RWPE2 (cell line): ENCODE measurements at places on chromosomes 3 and 15.

GRCh38 chr15:99978426-99978825 is 245.2 kb upstream of the LYSMD4 start:
- DNase-seq, result no peak
- no peaks in the 10 kb centered on the region for H3K36me3 ChIP-seq
- H3K27me3 ChIP-seq, result no peaks in the 10 kb centered on the region
- H3K4me3 ChIP-seq, result no peak overlapping the region
- no peak overlapping the region for H3K27ac ChIP-seq
- peaks cover 17% of the 10 kb centered on the region for H3K4me1 ChIP-seq

- H3K27ac ChIP-seq, result no peak overlapping the region
- H3K36me3 ChIP-seq, result no peaks in the 10 kb centered on the region
- DNase-seq, result no peak
- H3K4me3 ChIP-seq, result no peak overlapping the region
- no peaks in the 10 kb centered on the region for H3K4me1 ChIP-seq
Observed at GRCh38 chr3:116425126-116425525, 20.2 kb downstream of the LSAMP start.

- no peak overlapping the region for H3K4me3 ChIP-seq
- H3K27me3 ChIP-seq, result no peaks in the 10 kb centered on the region
- no peak overlapping the region for H3K27ac ChIP-seq
- DNase-seq, result no peak
- H3K36me3 ChIP-seq, result no peaks in the 10 kb centered on the region
Observed at GRCh38 chr15:33735637-33736247, 232.6 kb upstream of the CHRM5 start.

- no peak overlapping the region for H3K27ac ChIP-seq
- no peak for DNase-seq
- no peaks in the 10 kb centered on the region for H3K36me3 ChIP-seq
- no peaks in the 10 kb centered on the region for H3K4me1 ChIP-seq
- H3K27me3 ChIP-seq, result no peaks in the 10 kb centered on the region
Observed at GRCh38 chr3:114827495-114827894, 319.6 kb downstream of the ZBTB20 start.

DNA sequence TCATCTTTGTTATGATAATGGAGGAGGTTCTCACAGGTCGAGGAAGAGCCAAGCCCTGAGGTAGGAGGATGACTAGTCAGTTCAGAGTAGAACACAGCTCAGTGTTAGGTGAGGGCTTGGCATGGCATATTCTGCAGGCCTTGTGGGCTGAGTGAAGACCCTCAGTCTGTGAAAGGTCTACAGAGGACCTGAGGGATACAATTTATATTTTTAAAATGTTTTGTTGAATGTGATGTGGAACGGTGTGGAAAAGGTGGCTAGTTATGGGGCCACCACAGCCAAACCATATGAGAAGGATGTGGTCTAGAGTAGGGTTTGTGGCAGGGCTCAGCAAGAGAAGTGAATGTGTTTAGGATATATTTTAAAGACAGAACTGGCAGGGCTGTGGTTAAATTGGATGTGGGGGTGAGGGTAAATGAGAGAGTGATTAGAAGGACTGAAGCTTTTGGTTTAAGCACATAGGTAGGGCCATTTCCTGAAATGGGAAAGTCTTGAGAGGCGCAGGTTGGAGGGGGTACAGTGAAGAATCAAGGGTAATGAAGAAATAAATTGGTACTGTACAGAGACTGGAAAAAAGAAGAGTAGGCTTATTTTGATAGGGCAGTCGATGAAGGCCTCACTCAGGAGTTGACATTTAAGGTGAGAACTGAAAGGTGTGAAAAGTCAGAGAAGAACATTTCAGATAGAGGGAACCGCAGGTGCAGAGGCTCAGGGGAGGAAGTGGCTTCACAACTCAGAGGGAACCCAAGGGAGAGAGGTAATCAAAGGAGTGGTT is 60.5 kb downstream of the SPTSSB start:
- H3K4me3 ChIP-seq, result no peak overlapping the region
- H3K36me3 ChIP-seq, result no peaks in the 10 kb centered on the region
- no peak overlapping the region for H3K27ac ChIP-seq
- no peaks in the 10 kb centered on the region for H3K27me3 ChIP-seq
- peaks cover 2% of the 10 kb centered on the region for H3K4me1 ChIP-seq
- DNase-seq, result no peak

DNA sequence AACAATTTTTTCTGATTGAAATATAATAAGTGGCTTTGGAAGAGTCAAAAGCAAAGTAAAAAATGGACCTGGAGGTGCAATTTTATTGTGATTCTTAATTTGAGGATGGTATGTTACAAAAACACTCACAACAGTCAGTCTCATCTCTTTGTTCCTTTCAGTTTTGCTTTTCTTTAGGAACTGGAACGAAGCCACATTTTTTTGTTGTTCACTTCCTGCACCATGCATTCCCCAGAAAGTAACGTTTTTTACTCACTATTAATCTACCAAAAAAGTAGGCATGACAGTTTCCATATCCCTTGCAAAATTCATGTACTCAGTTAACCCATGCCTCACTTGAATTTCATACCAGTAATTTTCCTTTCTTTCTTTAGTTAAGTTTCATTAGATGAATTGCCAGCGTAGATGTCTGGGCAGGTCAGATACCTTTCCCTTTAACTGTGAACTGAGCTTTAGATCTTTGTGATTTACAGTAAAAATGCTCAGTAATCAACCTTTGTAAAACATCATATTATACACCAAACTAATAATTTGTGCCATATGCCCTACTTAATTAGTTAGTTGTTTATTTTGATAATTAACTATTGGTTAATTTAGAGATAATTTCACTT is 384.3 kb downstream of the ROBO1 start:
- no peak overlapping the region for H3K27ac ChIP-seq
- no peaks in the 10 kb centered on the region for H3K36me3 ChIP-seq
- DNase-seq, result no peak
- H3K4me3 ChIP-seq, result no peak overlapping the region
- no peaks in the 10 kb centered on the region for H3K27me3 ChIP-seq

DNA sequence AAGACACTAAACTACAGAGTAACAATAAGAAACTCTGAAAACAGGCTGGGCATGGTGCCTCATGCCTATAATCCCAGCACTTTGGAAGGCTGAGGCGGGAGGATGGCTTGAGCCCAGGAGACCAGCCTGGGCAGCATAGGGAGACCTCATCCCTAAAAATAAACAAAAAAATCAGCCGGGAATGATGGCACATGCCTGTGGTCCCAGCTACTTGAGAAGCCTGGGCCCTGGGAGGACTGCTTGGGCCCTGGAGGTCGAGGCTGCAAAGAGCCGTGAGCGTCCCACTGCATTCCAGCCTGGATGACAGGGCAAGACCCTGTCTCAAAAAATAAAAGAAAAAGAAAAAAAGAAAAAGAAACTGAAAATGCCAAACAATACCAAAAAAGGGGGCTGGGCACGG is 55.4 kb downstream of the TMCC1 start:
- no peak overlapping the region for H3K4me3 ChIP-seq
- no peak for DNase-seq
- no peaks in the 10 kb centered on the region for H3K27me3 ChIP-seq
- H3K4me1 ChIP-seq, result peaks cover under 1% of the 10 kb centered on the region

- H3K27ac ChIP-seq, result no peak overlapping the region
- no peak overlapping the region for H3K4me3 ChIP-seq
- no peaks in the 10 kb centered on the region for H3K36me3 ChIP-seq
- no peak for DNase-seq
- no peaks in the 10 kb centered on the region for H3K27me3 ChIP-seq
Observed at GRCh38 chr3:140351466-140351865, 326.4 kb upstream of the TRIM42 start.

DNA sequence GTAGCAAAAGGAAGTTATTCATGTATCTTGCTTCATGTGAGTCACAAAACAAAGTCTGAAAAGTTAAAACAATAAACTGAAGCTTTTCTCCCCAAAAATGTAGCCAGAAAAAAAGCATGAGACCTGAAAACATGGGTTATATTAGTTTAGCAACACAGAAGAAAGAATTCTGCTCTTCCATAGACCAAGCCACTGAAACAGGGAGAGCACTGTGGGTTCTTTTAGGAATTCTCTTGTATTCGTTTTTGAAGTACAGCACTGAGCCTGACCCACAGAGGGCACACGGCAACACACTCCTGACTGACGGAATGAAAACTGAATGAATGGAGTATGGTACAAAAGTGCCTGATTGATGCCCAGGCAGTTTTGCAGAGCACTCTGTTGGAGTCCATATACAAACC is 66.6 kb downstream of the TM4SF4 start:
- H3K4me1 ChIP-seq, result peaks cover 8% of the 10 kb centered on the region
- no peaks in the 10 kb centered on the region for H3K27me3 ChIP-seq
- no peak for DNase-seq
- H3K27ac ChIP-seq, result peak overlapping the region; percentile 21
- H3K4me3 ChIP-seq, result no peak overlapping the region

DNA sequence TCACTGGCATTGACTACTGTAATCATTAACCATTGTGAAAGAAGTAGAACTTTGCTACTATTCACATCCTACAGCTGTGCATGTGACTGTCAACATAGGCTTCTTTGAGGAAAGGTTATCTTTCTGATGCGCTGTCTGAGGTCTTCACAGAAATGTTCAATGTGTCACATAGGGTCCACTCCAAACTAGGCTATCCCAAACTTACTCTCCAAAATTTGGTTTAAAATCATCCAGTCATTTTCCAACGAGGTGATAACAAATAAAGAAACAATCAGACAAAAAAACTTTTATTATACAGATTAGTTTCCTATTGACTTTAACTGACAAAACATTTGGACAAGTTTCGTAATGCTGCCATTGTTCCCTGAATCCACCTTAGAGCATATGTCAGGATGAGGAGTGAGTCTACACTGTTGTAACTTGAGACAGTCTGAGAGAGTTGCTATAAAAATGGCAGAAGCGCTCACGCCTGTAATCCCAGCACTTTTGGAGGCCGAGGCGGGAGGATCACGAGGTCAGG is 511.6 kb downstream of the PLOD2 start:
- DNase-seq, result no peak
- H3K4me3 ChIP-seq, result no peak overlapping the region
- no peak overlapping the region for H3K27ac ChIP-seq
- no peaks in the 10 kb centered on the region for H3K4me1 ChIP-seq
- no peaks in the 10 kb centered on the region for H3K36me3 ChIP-seq

- no peak overlapping the region for H3K27ac ChIP-seq
- peaks cover 34% of the 10 kb centered on the region for H3K36me3 ChIP-seq
- no peaks in the 10 kb centered on the region for H3K27me3 ChIP-seq
- H3K4me1 ChIP-seq, result peaks cover 7% of the 10 kb centered on the region
- H3K4me3 ChIP-seq, result peak overlapping the region; percentile 60
Observed at GRCh38 chr15:65028338-65028737, 1.1 kb downstream of the MTFMT start.

- H3K4me1 ChIP-seq, result peaks cover 75% of the 10 kb centered on the region
- DNase-seq, result no peak
- H3K27me3 ChIP-seq, result no peaks in the 10 kb centered on the region
- H3K27ac ChIP-seq, result peak overlapping the region; percentile 95
Observed at GRCh38 chr3:150447631-150448465, 39.8 kb downstream of the TSC22D2 start.

GRCh38 chr15:93612953-93613352 is 523.9 kb upstream of the RGMA start:
- H3K36me3 ChIP-seq, result no peaks in the 10 kb centered on the region
- H3K27me3 ChIP-seq, result no peaks in the 10 kb centered on the region
- no peaks in the 10 kb centered on the region for H3K4me1 ChIP-seq
- no peak for DNase-seq
- no peak overlapping the region for H3K27ac ChIP-seq

GRCh38 chr15:55681631-55682030 is 61.3 kb downstream of the PRTG start:
- no peak for DNase-seq
- no peaks in the 10 kb centered on the region for H3K4me1 ChIP-seq
- H3K27me3 ChIP-seq, result no peaks in the 10 kb centered on the region
- H3K36me3 ChIP-seq, result no peaks in the 10 kb centered on the region

DNA sequence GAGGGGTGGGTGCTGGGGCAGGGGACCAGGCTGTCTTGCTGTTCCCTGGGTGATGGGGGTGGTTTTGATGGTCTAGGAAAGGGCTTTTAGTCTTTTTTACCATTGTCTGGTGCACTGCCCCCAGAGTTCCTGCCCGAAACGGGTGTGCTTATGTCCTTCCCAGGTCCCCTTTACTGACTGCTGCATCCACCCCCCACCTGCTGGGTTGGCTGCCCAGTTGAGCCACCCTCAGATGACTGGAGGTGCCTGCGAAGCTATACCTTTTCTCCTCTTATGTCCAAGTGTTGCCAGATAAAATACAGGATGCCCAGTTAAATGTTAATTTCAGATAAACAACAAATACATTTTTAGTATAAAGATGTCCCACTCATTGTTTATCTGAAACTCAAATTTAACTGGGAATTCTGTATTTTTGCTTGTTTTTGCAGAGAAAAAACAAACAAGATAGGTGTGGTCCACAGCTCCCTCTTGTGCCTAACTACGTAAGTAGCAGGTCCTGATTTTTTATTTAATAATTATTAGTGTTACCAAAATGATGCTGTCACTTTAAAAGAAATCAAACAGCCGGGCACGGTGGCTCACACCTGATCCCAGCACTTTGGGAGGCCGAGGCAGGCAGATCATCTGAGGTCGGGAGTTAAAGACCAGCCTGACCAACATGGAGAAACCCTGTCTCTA is 6.1 kb upstream of the RPP14 start:
- no peaks in the 10 kb centered on the region for H3K4me1 ChIP-seq
- DNase-seq, result no peak
- no peaks in the 10 kb centered on the region for H3K27me3 ChIP-seq

DNA sequence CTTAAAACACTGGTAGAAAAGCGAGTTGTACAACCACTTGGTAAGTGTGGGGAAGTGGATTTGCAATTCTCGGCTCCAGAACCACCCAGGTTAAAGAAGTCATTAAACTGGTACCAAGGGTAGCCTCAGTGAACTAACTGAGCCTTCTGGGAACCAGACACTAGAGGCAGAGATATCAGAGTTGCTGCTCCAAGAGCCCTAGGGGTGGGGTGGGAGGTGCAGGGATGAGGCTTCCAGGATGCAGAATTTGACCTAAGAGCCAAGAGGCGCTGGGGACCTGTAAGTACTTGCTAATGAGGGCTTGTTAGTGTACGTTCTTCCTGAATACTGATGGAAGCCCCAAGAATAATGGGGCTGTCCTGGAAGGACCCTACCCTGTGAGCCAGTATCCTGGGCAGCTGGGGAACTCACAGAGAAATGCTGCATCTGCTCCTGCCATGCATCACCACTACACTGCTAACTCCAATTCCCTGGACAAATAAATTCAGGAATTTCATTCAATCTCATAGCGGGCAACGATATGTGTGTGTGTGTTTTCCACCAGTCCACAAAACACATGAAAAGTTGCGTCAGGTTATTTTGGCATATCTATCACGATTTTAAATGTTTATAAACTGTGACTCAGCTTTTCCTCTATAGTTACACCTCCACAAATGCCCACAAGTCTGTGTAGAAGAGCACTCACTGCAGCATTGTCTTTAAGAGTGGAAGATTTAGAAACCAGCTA is 23.8 kb downstream of the STIMATE start:
- no peaks in the 10 kb centered on the region for H3K36me3 ChIP-seq
- no peak for DNase-seq
- H3K27me3 ChIP-seq, result no peaks in the 10 kb centered on the region
- H3K4me3 ChIP-seq, result no peak overlapping the region

- no peak for DNase-seq
- H3K27me3 ChIP-seq, result no peaks in the 10 kb centered on the region
- H3K36me3 ChIP-seq, result no peaks in the 10 kb centered on the region
- no peak overlapping the region for H3K4me3 ChIP-seq
- no peaks in the 10 kb centered on the region for H3K4me1 ChIP-seq
Observed at GRCh38 chr3:12879191-12879815, 37.9 kb upstream of the RPL32 start.
